ENCODE measurements at places on chromosomes 5 and 9. TPM values are rescaled to one million over a fixed set of nuclear protein-coding genes. Genes with fewer than 3 reads are reported as not detected.

FBP2 gene
- total RNA-seq: not detected

PCDHGC3 gene
- 5.1 TPM for total RNA-seq

ANKRD18B gene
- total RNA-seq: 6.7 TPM

CCL21 gene
- not detected for total RNA-seq
